ENCODE measurements at places on chromosomes 1 and 21.

DNA sequence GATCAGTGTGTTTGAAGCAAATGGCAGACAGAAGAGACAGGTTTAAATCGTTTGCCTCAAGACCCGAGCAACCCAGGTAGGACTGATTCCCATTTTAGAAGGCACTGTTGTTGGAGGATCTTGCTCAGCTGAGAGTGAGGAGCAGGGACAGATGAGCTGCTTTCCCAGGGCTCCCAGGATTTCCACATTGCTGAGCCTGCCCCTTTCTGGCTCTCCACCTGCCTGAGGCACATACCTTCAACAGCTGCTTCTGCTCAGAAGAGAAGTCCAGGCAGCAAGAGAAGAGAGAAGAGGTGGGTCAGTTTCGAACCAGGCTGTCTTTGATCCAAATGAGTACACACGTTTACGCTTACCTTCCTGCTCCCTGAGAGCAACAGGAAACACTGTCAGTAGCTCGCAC lies 5.7 kb downstream of the TNNT2 start:
- no peak for DNase-seq

DNA sequence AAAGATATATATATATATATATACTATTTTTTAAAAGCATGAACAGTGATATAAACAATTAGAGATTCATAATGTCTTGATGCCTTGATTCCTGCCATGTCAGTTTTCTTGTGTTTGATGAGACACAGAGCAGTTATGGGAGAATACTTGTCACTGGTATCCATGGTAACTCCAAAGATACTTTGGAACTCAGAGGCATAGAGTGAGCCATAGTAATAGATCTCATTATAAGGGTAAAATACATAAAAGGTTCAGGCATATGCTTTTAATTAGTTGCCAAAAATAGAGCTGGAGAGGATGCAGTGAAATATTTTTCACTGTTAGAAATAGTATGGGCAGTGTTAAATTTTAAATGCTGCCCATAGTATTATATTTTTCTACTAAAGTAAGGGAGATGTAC lies 134.1 kb downstream of the SYT14 start:
- DNase-seq: no peak

- DNase-seq: no peak
Measured at GRCh38 chr1:28509705-28510272, 3.9 kb downstream of the RCC1 start.

GRCh38 chr1:241532162-241532531 lies at the start of gene KMO:
Gene KMO (plus strand): TSS chr1:241532378. CDS start chr1:241532445, 67 bp downstream.
- no peak for DNase-seq

DNA sequence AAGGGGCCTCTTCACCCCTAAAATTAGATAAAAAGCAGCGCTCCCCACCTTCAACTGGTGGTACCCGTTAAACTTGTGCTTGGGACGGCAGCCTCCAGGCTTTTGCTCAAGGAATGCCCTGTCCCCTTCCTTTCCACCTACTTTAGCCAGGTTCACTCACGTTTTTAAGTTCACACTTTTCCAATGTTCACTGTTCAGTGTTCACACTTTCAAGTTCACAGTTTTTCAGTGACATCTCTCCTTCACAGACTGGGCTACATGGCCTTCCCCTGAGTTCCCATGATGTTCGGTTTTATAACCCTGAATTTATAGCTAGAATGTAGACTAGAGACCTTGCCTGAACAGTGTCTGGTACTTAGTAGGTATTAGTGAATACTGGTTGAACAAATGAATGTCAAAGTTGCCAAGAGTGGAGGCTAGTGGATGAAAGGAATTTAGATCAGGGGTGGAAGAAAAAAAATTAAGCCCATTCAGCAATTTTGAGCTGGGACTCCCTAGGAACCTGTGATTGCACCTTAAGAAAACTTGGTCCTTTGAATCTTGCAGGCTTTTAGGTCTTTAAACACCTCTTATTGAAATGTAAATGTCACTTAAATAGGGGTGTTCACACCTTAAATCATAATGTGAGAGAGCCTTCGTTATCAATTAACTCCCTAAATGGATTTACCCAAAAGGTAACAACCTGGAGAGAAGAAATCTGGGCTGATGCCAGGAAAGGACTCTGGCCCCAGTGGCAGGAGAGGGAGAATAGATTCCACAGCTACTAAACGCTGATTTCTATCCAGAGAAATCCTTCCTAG lies 12.3 kb downstream of the BTG2 start:
- no peak for DNase-seq

DNA sequence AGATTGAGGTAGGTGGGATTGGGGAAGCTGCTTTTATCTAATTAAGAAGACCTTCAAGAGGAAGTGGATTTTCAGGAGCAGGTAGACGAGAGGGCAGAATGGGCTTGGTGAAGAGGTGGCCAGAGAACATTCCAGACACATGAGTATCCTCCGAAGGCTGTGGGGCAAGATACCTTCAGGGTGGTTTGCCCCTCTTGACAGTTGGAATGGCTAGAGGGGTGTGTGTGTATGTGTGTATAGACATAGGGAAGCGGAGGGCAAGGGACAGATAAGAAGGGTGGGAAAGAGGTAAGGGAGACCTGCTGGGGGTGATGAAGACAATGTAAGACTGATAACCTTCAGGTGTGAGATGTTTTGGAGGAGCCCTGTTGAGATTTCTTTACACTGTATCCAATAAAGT lies 46.8 kb upstream of the TSPAN2 start:
- DNase-seq: no peak

DNA sequence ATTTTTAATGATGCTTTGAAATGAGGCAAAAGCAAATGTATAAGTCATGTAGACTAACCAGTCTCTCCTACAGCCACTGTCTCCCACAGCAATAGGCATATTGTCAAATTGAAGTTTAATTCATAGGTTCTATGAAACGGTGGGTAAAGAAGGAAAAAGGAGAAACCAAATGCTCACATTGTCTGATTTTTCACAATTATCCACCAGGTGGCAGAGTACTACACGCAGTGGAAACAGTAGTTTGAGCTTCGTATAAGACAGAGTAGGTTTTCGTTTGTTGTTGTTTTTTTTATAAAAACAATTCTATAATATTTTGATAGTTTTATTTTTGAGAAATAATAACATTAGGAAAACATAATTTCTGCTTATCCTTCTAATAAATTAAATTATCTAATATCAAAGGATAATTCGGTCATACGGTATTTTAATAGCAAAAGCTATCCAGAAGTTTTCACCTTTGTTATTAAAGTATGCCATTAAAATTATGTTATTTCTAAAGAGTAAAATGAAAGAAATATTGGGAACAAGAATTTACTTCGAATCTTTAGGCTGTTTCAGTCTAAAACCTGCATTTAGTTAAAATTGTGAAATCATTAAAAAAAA lies 39.1 kb downstream of the TYW3 start:
- DNase-seq: no peak

- no peak for DNase-seq
Measured at GRCh38 chr1:161019751-161020495, 1.0 kb downstream of the F11R start.

Data from T-helper 9 cell (primary cell).